Activated CD4-positive, alpha-beta T cell treated with anti-CD3 and anti-CD28 coated beads, Interleukin-2, amount 50 U/mL, for 48 hours (primary cell): ENCODE measurements at places on chromosomes 2 and 18.

GRCh38 chr2:226334981-226335720 lies 464.5 kb downstream of the IRS1 start:
- DNase-seq: no peak

GRCh38 chr18:56460581-56460980 lies 177.8 kb downstream of the TXNL1 start:
- no peak for DNase-seq

GRCh38 chr2:47704287-47704686 lies 78.7 kb upstream of the MSH6 start:
- DNase-seq: no peak

GRCh38 chr2:172864182-172864581 lies 128.5 kb downstream of the RAPGEF4 start:
- DNase-seq: peak; percentile 51

- no peak for DNase-seq
Observed at GRCh38 chr18:45034179-45034578, 353.5 kb downstream of the SETBP1 start.

GRCh38 chr2:62956651-62957050 lies 94.0 kb upstream of the OTX1 start:
- no peak for DNase-seq

DNA sequence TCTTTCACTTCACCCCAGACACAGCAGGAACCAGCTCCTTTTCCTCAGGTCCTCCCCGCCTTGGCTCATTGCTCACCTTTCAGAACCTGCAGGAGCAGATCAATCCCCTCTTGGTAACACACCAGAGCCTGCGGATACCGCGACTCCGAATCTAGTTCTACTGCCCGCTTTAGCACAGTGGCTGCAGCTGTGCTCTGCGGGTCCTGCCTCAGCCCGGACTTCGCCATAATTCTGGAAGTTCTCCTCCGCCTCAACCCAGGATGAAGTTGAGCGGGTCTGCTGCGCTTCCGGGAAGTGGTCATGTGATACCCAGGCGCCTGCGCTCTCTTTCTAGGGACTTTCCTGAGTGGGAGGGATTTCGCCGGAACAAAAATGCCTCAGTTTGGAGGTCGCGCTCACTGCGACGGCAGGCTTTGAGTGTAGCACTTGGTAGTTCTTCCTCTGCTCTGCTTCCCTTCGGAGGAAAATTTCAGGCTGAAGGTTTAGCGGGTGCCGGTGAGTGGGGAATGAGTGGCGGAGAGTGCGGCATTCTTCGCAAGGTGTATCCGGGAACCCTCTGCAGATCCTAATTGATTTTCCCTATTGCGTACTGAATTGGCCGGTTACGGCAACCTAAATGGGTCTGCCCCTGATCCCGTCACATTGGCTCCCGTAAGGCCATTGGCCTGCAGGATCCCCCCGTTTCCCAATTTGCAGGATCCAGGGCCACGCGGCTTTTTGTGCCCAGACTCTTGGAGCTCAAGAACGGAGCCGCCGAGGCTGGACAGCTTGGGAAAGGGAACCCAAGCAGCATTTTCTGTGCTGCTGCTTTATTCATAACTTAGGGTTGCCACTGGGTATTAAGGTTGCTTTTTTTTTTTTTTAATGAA lies at the start of the genes MITD1 and MRPL30:
Gene MITD1 (minus strand): TSS at position 304 of the 869 bp plus-strand sequence. CDS start 77 bp downstream, at position 227.
Gene MRPL30 (plus strand): TSS at position 430 of the 869 bp plus-strand sequence. CDS start 5,020 bp downstream, outside the sequence.
- peak; percentile 84 for DNase-seq

DNA sequence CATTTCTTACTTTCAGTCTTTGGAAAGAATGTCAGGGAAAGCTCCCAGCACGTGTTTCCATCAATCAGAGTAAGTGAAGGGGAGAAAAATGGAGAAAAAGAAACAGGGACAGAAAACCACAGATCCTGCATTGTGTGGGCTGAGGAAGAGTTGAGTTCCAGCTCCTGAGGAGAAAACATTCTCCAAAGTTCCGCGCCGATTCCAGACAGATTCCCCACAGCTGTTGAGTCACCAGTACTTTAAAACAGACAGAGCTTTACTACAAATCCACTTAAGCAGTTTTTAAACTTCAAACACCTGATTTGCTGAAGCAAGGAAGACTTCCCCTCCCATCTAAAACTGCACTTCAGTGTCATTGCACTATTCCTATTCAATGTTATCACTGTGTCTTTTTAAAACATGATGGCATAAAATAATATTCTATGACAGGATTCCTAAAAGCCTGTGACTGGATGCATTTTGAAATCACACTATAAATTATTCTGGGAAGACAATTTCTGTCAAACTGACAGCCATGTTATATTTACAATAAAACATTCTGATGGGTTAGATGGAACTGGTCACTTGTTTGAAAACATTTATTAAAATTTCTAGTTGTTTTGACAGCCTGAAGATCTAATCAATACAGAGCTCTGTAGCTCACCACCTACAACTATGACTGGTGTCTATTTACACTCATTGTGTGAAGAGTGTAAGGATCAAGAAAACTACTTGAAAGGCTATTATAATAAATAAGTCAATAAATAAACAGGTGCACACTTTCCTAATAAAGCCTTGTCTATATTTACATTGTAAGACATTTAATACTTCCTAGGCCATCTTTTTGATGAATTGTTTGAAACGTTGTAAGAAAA lies 40.9 kb downstream of the TCF4 start:
- no peak for DNase-seq

DNA sequence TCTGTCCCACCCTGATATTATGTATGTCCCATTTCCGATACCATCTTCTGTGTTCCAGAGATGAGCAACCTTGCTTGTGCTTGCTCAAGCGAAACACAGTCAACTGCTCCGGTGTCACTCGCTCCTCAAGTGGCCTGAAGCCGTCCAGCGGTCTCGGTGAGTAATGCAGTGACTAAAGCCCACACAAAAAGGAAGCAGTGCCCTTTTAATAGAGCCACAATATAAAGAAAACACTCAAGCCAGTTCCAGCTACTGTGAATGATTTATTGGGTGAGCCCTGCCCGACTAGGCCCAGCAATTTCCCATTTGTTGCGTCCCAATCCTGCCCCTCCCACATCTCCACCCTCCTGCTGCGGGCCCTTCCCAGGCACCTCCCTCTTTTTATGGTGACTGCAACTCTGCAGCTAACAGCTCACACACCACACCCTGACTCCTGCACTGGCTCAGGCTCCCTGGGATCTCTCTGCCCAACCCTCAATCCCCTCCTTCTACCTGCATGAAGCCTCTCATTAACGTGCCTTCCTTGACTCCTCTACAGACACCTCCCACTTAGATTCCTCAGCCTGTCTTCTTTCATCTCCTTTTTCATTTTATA lies 44.2 kb upstream of the DSC1 start:
- DNase-seq: no peak

GRCh38 chr2:24017711-24018110 lies 7.8 kb downstream of the MFSD2B start:
- no peak for DNase-seq

DNA sequence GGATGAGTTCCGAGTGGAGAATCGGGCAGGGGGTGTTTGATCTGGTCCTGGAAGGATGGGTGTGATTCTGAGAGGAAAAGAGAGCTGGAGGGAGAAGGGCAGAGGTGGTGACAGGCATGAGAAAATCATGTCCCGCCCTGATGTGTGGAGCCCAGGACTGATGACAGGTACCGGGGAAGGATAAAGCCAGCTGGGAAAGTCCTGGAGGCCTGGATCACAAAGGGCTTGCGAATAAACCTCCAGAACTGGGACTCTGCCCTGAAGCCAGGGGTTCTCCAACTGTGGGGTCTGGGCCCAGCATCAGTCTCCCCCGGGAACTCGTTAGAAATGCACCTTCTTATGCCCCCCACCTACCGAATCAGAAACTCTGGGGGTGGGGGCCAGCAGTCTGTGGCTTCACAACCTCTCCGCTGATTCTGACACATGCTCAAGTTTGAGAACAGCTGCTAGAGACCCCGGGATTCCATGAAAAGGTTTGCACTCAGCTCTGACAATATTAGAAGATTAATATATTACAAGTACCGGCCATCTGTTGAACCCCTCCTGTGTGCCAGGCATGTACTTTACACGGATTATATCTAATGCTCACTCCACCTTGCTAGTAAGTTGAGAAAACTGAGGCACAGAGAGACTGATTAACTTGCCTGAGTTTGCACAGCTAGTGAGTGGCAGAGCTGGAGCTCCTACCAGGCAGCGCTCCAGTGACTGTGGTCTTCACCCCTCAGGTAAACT lies 8.0 kb downstream of the TNFRSF11A start:
- no peak for DNase-seq
